ENCODE measurements at places on chromosomes 7 and 10.

DNA sequence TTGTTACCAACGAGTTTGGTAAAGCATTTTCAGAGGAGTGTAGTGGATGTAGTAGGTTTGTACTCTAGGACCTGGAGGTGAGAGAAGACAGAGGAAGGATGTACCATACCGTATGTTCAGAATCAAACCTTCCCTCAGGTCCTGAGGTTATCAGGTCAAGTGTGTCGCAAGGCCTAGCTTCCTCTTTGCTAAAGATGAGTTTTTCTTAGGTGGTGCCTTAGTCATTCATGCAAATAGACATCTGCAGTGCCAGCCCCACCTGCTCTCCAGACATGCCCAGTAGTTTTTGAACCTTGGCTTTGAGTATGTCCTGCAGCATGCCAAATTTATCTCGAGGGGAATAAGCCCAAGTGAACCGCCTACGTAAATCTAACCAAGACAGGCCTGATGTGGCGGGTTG lies 71.3 kb downstream of the HDAC9 start:
- no peak for DNase-seq

DNA sequence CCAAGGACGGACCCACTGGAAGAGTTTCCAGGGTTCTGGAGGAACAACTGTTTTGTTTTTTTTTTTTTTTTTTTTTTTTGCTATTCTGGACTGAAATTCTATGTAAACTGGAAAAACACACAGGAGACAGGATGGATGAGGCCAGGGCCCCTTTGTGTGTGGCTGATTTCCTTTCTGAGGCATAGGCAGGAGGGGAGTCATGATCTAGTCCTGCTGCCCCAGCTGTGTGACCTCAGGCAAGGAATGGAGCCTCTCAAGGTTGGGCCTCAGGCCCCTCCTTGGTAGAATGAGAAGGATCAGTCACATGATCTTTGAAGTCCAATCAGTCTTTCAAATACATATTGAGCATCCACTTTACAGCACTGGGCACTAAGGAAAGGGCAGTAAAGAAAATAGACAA lies 87.6 kb downstream of the SH3PXD2A start:
- DNase-seq, result no peak

DNA sequence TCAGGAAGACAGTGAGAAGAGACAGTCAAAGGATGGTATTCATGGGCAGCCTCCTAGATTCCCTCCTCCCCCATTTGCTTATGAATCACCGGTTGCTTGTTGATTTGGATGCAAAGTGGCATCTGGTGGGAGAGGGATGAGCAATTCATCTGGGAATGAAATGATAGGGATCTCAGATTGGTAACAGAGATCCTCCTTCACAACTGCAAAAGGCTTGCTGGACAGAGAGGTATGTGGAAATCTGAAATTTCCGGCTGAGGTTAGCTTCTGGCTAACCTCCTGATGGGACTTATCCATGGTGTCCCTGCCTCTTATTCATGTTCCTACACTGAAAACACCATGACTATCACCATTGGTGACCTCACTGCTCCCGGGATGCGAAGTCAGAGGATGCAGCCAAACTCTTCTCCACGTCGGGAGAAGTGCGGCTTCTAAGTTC lies 48.4 kb upstream of the PODXL start:
- DNase-seq, result no peak

DNA sequence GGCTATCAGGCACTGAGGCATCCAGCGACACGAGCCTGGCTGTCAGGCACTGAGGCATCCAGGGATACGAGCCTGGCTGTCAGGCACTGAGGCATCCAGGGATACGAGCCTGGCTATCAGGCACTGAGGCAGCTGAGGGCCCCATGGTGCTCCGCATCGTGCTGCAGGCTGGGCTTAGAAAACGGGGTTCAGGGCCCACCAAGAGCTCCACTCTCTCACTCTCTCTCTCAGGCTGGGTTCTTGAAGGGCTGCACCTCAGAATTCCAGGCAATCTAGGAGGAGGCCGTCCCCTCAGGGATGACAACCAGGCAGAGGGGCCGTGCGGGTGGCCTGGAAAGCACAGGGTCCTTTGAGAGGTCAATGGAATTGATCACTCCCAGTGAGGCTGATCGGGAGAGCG lies 69.0 kb downstream of the CFAP46 start:
- no peak for DNase-seq

DNA sequence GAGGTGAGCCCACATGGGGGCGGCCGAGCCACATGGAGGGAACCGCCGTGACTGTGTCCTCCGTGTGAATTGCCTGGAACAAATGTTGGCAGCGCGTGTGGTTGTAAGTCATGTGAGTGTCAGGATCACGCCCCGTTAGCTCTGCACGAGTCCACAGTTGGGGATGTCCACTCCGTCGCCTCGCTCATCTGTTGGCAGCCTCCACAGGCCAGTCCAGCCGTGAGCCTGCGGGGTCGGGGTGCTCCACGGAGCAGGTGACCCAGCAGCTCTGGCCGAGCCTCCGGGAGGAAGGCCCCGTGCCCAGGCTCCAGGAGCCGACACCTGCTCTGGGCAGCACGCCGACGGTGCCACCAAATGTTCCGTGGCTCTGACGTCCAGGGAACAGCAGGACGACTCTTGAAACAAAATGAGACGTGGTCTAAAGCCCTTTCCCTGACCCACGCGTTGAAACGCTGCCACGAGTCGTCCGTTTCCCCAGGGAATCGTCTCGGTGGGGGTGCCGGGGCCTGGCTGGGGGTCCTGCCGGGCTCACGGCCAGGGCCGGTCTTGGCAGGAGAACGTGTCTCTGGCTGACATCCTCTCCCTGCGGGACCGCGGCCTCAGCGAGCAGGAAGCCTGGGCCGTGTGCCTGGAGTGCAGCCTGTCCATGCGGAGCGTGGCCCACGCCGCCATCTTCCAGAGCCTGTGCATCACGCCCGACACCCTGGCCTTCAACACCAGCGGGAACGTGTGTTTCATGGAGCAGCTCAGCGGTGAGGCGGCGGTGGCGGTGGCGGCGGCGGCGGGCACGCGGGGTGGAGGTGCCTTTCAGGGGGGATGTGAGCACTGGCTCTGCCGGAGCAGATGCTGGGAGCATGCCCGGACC lies 7.0 kb downstream of the KNDC1 start:
- DNase-seq, result no peak

DNA sequence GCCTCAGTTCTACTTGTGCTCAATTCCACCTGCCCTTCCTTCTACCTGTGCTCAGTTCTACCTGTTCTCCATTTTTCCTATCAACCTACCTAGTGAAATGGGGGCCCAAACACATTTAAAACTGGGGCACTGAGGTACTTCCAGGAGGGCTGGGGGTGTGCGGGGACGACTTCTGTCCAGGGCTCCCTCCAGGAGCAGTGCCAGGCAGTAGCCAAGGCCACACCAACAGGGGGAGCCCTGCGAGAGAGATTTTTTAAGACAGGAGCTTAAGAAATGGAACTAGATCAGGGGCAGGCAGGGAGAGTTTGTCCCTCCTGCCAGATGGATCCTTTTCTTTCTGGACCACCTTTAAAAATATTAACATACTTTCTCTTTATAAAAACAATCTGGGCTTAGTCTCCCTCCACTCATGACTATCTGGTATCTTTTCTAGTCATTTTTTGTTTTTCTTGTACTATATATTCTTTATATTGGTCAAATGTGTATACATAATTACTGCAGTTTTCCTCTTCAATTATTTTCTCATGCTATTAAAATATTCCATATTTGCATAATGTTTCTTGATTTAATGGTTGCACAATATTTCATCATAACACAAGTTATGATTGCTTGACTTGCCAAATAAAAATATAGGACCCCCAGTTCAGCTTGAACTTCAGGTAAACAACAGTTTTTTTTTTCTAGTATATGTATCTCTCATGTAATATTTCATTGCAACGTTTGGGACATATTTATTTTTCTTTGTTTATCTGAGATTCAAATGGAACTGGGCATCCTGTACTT lies 47.3 kb upstream of the INSYN2A start:
- peak; percentile 35 for DNase-seq

GRCh38 chr10:89792187-89792586 lies 90.8 kb downstream of the KIF20B start:
- DNase-seq, result no peak

DNA sequence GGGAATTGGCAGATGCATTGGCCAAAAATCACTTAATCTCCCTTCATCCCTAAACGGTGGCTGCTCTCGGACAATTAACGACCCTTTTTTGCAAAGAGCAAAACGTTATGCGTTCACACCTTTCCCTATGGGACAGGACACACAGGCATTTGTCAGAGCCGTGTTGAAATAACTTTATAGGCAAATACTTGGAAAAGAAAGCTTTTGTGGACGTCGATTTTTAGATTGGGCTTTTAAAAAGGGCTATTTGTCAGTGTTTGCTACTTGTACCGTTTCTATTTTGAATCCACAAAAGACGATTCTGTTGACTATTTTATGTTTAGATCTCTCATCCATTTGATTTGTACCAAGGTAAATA lies 245.6 kb downstream of the SLC25A13 start:
- no peak for DNase-seq

DNA sequence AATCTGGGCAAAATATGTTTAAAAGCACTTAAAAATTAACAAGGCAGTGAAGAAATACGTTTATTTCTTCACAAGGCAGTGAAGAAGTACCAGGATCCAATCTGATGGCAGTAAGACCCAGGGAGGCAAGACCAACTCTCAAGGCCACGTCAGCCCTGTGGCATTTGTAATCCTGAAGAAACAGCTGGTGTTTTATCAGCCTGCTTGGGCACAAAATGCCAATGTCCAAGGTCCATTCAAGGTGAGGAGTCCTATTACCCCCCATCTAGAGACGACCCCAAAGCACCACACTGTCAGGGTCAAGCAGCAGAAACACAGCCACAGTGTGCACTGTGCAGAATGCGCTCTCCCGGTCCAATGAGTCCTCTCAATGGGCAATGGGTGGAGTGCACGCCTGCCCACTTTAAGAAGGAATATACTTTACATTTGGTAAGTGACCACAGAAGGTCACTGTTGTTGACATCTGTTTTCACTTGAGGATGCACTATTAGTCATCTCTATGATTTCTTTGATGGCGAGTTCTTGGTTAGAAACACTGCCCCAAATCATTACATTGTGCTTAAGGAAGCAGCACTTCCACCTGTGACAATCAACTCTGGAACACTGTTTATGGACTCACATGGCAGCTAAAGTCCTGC lies 12.8 kb downstream of the CPXM2 start:
- DNase-seq, result no peak

DNA sequence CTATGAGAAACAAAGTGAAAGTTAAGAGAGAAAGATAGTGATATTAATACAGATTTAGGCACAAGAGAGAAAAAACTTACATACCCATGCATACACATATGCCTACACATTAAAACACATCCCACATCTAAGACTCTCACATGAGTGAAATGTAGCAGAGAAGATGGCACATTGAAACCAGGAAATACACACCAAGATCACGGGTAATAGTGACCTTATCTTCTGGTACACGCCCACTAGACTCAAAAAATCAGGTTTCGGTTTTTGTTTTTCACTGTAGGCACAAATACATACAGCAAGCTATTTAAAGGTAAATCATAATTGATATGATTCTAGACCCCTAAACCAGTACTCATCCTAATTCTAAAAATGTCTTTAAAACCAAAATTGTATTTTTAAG lies 225.2 kb upstream of the TAC1 start:
- no peak for DNase-seq

DNA sequence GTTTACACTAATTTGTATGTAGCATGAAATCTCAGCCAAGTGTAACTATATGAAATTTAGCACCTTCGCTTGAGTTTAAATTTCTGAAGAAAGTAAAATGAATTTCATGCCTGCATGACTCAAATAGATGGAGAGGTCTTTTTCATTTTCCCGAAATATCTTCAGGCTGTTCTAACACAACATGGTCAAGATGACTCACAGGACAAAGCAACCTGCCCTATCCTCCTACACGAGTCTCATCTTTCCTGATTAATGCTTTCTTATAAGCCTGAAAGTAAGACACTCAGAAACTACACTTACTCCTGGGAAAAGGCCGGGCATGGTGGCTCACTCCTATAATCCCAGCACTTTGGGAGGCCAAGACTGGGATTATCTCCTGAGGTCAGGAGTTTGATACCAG lies 41.2 kb downstream of the CH25H start:
- no peak for DNase-seq

DNA sequence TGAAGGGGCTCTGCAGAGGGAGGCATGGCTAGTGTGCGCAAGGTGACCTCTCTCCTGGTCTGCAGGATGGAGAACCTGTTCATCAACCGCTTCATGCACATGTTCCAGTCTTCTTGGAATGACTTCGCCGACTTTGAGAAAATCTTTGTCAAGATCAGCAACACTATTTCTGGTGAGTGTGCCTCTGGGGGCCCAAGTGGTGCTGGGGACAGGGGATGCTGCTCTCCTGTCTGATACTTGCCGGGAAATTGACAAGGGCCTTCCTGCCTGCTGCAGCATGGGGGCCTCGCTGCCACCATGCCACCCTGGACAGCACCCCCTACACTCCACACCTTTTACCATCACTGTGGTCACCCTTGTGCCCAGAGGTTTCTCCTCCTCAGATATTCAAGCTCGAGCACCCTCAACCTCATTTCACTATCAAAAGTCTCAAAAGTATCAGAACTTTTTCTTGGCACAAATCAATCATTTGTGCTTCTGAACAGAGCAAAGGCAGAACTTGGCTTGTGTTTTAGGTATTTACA lies 50.0 kb downstream of the ALOX5 start:
- no peak for DNase-seq

- no peak for DNase-seq
Measured at GRCh38 chr7:113968713-113969112, 49.9 kb upstream of the PPP1R3A start.

DNA sequence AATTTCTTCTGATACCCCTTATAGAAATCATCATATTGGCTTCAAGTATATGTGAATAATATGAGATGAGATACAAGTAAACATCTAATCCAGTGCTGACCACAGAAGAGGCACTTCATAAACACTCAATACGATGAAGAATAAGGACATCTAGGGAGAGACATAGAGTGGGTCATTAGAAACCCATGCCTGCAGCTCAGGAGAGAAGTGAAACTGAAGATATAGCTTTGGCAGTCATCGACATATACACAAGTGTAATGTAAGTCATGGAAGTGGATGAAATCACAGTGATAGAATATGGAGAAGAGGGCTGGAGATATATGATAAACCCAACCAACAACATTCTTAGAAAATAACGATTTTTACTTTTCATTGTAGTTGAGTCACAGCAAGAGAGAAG lies 665.0 kb downstream of the PARD3 start:
- no peak for DNase-seq

- DNase-seq, result no peak
Measured at GRCh38 chr7:119783799-119784198, 489.2 kb upstream of the KCND2 start.

- no peak for DNase-seq
Measured at GRCh38 chr7:43308913-43309705, 196.7 kb downstream of the HECW1 start.
